ENCODE measurements at places on chromosomes 12 and 14.

DNA sequence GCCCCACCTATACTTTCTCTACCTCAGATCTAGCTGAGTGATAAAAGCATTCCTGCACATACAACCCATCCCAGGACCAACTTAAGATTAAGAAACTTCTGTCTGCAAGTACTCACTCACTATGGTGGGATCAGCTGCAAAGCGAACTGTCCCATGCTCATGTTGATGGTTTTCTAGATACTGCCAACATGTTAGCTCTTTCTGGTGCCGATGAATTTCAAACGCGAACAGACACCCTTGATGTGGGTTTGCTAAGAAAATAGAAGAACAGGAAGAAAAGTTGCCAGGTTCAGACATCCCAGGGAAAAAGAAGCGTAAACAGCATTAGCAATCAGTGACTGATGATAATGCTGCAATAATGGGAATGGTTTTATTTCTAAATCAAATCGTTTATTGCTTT lies 1.5 kb upstream of the SLC39A2 start:
- DNase-seq = no peak

DNA sequence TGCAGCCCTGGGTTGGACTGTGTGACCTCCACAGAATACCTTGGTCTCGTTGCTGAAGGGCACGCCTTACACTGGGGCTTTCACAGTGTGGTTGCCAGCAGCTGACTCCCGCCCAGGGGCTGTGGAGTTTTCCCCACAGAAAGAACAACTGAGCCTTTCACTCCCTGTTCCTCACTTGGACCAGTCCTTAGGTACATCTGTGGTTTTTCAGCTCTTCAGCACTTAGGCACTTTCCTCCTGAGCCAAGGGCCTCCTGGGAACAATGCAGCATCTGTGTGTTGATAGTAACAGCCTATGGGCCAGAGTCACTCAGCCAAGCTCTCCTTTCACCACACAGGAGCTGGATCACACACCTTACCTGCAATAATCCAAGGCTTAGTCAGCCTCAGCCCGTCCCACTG lies 25.0 kb downstream of the ERP27 start:
- no peak for DNase-seq

DNA sequence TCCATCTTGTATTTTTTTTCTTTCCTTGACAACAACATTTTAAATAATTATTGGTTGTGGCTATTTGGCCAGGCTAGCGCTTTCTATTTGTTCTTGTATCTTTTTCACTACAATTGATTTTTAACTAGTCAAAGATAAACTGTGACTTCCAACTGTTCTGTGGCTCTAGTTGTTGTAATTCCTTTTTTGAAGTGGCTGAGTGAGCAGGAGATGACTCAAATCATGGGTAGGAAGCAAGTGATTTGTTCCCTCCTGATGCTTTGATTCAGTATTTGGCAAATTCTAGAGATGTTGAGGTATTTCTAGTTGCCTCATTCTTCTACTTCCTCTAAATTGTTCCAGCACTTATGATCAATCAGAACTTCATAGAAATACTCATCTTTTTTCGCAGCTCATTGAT lies 633.5 kb downstream of the RERGL start:
- no peak for DNase-seq

- DNase-seq = no peak
Observed at GRCh38 chr12:50901685-50902113, 50.6 kb upstream of the HIGD1C start.

DNA sequence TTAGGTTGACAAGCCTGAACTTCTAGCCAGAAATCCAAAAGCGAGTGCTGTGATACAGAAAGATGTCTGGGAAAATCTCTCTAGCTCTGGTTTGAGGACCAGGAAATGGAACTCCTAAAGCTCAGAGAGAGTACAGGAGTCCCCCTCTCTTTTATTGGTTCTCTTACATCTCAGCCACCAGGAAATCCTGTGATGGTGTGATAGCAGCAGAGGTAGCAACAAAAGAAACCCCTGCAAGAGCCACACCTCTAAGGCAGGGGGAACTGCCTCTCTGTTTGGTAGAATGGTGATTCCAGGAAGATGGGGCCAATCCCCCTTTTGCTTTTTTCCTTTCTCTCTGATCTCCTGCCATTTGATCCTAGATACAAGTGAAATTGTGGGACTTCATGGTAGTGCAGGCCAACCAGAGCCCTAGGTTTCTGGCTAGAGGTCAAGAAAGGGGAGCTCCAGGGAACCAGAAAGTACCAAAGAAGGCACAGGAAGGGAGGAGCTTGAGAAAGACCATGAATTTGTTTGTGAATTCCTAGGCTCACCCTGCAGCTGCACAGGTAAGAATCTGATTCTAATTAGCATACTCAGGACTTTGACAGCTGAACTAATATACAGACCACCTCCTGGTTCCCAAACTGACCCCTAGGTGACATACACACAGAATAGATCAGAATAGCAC lies 88.5 kb downstream of the PAPLN start:
- DNase-seq = no peak

GRCh38 chr12:71548893-71549292 lies 109.3 kb downstream of the LGR5 start:
- no peak for DNase-seq

DNA sequence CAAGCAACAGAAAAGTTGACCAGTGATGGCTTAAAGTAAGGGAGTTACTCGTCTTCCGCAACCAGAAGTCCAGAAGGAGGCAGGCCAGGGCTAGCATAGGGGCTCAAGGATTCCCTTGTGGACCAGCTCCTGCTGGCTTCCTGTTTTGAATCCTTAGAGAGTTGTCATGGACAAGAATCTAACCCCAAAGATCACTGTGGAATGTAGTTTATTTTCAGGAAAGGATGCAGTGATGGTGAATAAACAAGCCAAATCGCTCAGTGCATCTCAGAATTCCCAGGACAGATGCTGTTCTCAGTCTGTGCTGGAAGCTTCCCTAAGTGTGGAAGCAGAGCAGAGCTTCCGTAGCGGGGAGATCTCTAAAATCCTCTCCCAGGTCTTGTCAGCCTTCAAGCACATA lies 311.3 kb downstream of the C12orf75 start:
- DNase-seq = peak; percentile 11

DNA sequence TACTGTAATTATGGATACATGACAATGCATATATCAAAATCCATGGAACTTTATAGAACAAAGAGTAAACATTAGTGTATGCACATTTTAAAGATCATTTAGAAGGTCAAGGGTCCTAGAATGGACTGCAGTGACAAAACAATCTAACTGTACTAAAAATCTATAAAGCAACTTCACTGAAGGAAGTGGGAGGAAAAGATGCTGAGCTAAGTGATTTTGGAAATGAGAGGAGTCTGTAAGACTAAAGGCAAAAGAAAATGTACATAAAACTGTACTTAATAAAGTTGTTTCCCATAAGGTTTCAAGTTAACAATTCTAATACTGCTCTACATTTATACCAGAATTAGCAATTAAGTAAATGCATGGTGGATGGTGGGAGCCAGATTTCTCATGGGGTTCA lies 46.9 kb upstream of the HIF1A start:
- DNase-seq = no peak

DNA sequence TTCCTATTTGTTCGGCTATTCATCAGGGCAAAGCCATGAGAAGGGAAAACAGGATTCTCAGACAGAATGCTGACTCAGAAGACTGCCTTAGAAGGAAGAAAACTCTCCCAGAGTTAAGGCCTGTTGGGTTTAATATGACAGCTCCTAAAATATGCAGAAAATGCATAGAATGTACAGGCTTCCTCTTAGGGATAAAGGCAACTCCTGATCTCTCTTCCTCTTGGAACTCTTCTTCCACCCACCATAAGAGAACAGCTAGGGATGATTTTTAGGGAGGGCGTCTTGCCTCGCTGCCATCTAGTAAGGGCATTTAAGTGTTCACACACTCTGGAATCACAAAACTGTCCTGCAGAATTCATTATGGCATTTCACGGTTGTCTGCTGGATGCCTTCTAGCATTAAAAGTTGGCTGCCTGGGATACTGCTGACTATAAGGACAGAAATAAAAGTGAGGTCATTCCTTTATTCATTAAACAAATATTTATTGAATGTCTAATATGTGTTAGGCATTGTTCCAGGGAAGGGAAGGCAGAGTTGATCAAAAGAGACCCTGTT lies 73.7 kb downstream of the DCAF5 start:
- DNase-seq = peak; percentile 88

- DNase-seq = no peak
Observed at GRCh38 chr12:10554228-10554755, 48.6 kb downstream of the EIF2S3B start.

DNA sequence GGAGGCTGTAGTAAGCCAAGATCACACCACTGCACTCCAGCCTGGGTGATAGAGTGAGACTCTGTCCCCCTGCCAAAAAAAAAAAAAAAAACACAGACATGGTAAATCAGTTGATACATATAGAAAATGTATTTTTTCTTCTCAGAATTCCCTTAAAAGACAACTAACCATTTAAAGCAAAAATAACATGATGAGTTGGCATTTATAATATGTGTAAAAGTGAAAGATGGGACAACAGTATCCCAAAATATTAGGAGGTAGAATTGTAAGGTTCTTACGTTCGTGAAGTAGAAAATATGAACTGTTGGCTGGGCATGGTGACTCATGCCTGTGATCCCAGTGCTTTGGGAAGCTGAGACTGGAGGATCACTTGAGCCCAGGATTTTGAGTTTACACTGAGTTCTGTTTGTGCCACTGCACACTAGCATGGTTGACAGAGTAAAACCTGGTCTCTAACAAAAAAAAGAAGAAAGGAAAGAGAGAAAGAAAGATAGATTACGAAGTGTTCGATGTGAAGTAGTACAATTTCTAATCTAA lies 296.7 kb downstream of the FBXL14 start:
- peak; percentile 13 for DNase-seq

GRCh38 chr14:69046476-69046860 lies 67.4 kb upstream of the ACTN1 start:
- peak; percentile 77 for DNase-seq

DNA sequence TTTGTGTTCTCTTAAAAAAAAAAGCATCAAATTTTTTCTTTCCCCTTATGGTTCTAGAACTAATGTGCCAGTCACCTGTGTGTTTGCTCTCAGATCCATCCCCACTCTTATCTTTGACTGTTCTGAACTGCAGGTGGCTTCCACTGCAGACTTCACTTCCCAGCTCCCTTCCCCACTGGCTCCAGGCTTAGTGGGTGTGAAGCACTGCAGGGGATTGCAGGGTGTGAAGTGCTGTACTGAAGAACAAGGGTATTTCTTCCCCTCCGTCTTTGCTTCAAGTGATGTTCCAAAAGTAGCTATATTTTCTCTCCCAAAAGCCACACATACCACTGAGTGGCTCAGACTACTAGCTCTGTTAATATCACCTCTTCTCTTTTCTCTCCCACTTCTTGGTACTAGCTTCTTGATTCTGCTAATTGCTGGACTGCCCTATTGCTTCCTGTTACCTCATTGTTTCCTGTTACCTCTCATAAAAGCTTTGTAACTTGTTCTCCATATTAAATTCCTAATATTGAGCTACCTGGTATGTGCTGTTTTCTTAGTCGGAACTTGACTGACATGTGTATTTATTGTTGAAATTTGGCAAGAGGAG lies 115.4 kb upstream of the PRICKLE1 start:
- DNase-seq = no peak

- no peak for DNase-seq
Observed at GRCh38 chr14:76902591-76902990, 76.4 kb downstream of the LRRC74A start.

- DNase-seq = no peak
Observed at GRCh38 chr12:53747095-53747494, 4.7 kb downstream of the CISTR start.

DNA sequence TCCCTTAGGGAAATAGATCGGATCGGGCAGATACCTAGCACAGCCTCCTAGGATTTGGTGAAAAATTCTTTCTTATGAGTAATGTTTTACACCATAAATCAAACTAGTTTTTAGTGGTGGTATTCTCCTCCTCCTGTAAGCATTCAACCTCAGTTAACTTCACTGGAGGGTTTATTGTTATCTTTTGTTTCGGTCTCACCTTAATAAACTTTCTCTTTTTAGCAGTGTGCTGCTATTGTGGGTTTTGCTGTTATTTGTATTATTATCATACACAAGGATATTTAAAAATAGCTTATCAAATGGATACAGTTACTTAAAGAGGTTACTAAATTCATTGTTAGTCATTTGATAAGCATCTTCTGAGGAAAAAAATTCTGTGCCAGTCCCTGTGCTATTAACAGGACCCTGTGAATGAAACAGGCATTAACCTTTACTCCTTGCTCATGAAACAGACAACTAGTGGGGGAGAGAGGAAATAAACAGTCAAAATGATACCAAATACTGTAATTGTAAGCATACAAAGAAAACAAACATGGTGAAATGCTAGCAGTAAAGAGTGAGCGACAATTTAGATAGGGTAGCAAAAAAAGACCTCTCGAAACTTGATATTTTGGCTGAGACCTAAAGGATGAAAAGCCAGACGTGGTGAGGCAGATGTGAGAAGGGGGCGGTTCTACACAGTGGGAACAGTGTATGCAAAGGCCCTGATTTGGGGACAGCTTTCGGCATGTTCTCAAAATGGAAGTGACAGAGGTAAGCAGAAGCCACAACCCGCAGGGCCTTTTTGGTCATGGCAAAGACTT lies 178.7 kb upstream of the SOX5 start:
- no peak for DNase-seq

DNA sequence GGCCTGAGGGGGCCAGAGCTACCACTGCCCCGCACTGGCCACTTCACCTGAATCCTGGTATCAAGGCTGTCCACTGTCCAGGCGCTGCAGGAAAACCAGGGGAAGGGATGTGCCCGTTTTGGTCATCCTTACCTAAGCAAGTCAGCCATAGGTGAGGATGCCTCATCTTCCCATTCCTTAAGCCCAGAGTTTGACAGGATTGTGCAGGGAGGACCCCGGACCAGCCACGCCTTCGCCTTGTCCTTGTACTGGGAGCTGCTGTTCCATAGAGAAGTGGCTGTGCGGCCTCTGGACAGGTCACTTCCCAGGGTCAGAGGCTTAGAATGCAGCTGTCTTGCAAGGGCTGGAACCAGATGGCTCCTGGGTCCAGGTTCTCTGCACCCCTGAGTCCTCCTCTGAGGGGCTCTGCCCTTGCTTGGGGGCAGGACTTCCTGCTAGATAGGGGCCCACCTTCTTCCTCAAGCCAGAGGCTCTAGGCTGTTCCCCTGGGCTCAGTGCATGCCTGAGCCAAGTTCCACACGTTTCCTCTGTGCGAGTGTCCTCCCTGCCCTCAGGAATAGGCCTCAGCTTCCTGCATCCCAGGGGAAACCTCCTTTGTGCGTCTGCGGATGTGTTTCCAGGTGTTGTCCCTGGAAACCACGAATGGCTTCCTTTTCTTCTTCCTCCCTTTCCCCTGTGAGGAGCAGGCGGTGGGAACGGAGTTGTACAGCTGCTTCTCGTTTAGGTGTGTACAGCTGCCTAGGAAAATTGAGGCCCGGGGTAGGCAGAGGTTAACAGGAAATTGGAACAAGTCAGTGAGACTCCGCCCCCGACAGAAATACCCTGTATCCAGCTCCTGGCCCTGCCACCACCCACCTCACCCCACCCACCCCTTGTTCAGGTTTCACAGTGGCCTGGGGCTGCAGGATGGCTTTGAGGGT lies 54.3 kb upstream of the RIN3 start:
- no peak for DNase-seq

- DNase-seq = no peak
Observed at GRCh38 chr12:48029491-48030172, 25.4 kb upstream of the COL2A1 start.

- DNase-seq = no peak
Observed at GRCh38 chr12:117151403-117152031, 38.8 kb downstream of the FBXO21 start.

All from IMR-90 (cell line).